ENCODE measurements at places on chromosomes 2 and 18. TPM values are rescaled to one million over a fixed set of nuclear protein-coding genes. Genes with fewer than 3 reads are reported as not detected.

SLC9A2 gene
- polyA plus RNA-seq, result 0.21 TPM

GDF7 gene
- 0.16 TPM for polyA plus RNA-seq

C2orf78 gene
- not detected for polyA plus RNA-seq

RFX8 gene
- 1.1 TPM for polyA plus RNA-seq
